GM13976 (cell line): ENCODE measurements at places on chromosomes 3 and 15.
A peak's percentile ranks its signal among the peaks of the same experiment; 100 is the strongest.

- no peak for DNase-seq
Observed at GRCh38 chr3:102434715-102435114, at the start of gene ZPLD1. ZPLD1 (plus strand) TSS chr3:102435015; CDS start chr3:102438488, 3,473 bp downstream.

DNA sequence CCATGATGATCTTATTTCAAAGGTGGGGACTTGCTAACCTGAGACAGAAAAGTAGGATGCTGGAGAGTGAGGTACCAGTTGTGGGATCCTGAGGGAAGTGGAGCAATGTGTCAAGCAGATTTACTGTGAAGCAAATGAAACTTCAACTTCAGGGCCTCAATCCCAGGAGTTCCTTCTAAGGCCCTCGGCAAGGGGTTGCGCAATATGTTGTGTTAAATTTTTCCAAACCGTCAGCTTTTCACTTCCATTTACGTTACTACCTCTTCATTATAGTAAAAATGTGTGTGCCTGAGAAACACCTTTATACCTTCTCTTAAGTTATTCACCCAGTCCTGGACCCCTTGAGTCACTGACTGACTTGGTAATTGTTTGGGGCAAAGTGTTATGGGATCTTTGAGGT lies 42.5 kb upstream of the KCNH8 start:
- DNase-seq = no peak

DNA sequence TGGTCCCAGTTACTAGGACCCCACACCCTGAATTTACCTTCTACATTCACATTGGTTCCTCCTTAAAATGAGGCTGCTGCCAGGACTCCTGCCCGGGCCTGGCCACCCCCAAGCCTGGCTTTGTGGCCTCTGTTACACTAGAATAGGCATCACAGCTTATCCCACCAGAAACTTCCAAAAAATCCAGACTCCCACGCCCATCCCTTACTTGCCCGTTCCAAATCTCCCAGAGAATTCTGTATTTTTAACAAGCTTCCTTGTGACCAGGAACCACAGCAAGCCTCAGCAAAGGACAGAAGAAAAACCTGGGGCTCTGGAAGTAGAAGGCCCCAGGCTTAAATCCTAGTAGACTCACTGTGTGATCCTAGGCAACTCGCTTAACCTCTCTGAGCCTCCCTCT lies 36.0 kb upstream of the SLC6A1 start:
- DNase-seq = no peak

GRCh38 chr15:26630857-26631256 lies 142.0 kb downstream of the GABRB3 start:
- no peak for DNase-seq

DNA sequence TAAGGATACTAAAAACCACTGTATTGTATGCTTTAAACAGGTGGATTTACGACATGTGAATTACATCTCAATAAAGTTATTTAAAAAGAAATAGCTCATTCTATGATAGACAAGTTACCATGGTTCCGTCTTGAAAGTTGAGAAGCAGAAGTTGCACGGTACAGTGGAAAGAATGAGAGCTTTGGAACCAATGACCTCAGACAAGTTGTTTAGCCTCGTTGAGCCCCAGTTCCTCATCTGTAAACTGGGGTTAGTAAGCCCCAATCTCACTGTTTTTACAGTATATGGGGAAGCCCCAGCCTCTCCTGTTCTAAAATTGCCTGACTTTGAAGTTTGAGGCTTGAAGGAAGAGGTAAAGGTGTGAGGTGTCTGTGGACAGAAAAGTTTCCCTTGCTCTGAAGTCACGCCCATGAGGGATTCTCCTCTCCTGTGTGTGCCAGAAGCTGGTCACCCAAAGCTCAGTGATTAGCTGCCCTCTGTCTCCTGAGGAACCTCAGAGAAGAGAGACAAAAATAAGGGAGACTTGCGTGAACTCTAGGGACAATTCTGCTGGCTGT lies 10.0 kb downstream of the CRYGS start:
- DNase-seq = peak; percentile 55

- DNase-seq = no peak
Observed at GRCh38 chr3:113254171-113254947, 43.0 kb downstream of the BOC start.

- no peak for DNase-seq
Observed at GRCh38 chr15:100588638-100589242, 13.2 kb downstream of the LINS1 start.

- no peak for DNase-seq
Observed at GRCh38 chr3:90005281-90005847, 897.9 kb downstream of the EPHA3 start.

DNA sequence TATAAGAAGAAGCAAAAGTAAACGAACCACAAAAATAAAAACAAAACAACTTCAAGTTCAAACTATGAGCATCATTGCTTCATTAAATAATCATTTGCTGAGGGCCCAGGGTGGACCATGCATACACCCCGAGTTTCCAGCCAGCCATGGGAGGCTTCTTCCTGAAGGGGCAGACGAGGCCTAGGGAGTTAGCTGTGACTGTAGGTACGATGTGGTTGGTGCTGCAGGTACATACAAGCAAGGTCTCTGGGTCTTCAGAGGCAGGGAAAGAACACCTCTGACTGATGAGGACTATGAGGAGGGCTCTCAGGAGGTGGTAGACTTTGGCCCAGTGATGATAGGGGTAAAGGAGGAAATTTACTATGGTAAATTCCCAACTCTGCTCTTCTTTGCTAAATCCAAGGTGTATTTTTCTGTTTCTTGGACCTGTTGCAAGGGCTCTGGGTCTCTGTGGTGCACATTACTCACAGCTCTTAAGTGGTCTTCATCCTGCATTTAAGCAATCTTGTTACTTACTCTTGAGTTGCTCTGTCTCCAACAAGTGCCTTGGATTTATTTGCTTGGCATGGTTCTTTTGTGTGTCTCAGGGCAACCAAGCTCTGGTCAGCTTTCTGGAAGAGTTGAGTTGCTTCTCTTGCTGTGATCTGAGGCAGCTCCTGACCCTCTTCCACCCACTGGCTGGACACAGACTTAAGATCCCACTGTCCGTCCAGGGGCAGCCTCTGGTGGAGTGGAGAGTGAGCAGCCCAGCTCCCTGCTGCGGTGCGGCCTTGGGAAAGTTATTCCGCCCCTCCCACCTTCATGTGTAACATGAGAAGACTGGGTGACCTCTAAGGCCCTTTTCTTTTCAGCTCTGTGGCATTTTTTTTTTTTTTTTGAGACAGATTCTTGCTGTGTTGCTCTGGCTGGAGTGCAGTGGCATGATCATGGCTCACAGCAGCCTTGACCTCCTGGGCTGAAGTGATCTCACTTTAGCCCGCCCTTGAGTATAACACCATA lies 56.1 kb upstream of the KIF23 start:
- no peak for DNase-seq

DNA sequence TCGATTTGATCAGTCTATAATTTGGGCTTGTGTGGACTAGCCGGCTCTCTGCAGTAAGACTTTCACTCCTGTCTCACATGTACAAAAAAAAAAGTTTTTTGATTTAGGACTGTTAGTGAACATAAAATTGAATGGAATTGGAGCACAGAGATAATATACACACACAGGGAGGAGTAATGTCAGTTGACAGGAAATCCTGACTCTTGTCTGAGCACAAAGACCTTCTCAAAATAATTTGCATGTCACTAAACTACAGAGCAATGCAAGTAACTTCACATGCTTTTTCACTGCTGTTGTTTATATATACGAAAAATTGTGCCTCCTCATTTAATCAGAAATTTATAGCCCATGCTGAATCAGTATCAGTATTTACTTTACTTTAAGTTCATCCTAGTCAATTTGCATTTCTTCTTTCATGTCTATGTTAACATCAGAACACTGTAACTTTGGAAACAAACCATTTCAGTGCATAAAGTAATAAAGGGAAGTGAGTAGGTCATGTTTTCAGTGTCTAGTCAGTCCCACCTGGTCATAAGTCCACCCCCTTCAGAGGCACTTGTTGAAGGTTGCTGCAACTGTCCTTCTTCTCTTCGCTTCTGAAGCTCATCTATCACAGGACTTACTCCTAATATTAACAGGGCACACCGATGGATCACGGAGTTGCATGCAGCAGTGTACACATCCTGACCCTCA lies 115.8 kb downstream of the FBXL22 start:
- DNase-seq = peak; percentile 42

DNA sequence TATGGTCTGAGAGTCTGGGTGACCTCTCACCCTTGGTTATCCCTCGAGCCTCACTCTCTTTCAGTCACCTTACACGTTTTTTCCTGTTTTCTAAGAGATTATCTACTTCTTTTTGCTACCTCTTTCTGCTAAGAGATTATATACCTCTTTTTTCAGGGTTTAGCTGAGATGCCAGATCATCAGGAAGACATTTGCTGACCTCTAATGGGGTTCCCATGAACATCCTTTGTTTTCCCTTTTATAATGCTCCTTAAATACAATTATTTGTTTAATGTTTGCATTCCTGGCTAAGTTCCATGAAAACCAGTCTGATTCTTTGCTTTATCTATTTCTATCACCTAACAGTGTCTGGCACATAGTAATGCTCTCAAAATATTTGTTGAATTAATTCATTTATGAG lies 39.6 kb downstream of the LEKR1 start:
- DNase-seq = no peak

GRCh38 chr15:40787344-40787841 lies 17.6 kb downstream of the C15orf62 start:
- no peak for DNase-seq

DNA sequence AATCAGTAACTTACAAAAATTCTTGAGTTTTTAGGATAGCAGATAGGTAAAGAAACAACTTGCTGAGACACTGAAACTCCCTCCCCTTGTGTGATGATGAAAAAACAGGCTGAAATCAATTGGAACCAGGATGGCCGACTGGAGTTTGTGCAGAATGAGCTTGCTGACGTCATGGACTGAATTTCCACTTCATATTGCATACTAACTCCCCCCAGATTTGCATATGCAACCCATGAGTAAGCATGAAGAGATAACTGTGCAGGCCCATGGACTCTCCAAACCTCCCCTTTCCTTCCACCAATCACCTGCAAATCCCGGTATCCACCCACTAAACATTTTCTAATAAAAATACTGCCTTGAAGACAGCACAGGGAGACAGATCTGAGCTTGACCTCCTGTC lies 82.0 kb upstream of the SCN5A start:
- no peak for DNase-seq

- no peak for DNase-seq
Observed at GRCh38 chr3:183312433-183312832, 59.4 kb downstream of the B3GNT5 start.

- peak; percentile 22 for DNase-seq
Observed at GRCh38 chr3:60365360-60365759, 885.9 kb downstream of the FHIT start.

DNA sequence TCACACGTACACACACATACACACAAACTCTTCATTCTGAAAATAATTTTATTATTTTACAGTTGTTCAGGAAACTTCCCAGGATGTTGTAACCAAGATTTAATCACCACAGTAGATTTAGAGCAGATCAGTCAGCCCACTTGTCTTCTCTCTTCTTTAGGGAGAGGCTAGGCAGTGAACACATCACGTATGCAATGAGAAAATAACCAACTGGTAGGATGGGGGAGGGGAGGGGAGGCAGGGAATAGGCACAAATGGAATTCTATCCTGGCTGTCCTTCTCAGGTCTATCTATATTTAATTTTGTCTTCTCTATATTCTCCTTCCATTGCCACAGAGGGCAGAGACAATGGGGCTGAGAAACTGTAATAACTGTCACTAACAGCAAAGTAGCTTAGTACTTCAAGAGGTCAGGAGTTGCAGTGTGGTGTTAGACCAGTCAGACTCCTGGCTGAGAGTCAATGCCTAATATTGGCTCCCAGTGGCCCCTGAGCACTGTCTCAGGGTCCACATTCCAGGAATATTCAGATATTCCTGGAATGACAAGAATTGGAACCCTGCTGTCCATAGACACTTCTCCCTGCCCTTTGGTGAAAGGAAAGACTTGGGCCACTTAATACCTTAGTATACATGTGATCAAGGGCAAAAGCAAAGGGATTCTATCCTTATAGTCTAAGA lies 2.6 kb upstream of the HCLS1 start:
- no peak for DNase-seq

- no peak for DNase-seq
Observed at GRCh38 chr15:32919749-32920414, 202.1 kb downstream of the GREM1 start.

GRCh38 chr15:36108541-36108940 lies 470.9 kb upstream of the CDIN1 start:
- DNase-seq = no peak

DNA sequence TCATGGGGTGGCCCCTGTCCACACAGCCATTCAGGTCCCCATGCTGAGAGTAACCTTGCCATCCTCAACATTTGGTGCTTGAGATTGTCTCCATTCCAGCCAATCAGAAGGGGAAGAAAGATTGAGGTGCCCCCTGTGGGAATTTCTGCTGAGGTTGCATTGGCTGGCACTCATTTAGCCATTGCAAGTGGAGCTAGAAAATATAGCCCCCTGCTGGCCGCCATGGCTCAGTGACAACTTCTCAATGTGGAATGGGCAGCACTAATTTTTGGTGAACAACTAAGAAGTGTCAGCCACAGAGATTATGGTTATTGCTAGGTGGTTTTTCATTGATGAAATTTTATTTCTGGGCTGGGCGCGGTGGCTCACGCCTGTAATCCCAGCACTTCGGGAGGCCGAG lies 22.0 kb downstream of the COL6A6 start:
- DNase-seq = peak; percentile 33

DNA sequence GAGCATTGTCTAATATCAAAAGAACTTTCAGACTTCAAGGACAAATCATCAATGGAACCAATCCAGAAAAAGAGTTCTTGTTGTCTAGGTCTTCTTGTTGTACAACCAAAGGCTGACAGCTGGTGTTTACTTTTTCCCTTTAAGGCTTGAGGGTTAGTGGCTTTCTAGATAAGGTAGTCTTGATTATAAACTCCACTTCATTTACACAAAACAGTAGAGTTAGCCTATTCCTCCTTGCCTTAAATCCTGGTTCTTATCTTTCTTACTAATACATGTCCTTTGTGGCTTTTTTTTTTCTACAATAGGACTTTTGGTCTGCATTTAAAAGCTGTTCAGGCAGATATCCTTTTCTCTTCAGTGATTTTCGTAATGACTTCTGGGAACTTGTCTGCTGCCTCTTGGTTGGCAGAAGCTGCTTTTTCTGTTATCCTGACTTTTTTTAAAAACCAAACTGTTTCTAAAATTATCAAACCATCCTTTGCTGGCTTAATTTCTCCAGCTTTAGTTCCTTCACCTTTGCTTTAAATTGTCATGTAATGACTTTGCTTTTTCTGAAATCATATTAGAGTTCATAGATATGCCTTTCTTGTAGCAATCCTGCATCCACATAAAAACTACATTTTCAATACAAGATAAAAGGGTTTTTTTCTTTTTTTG lies 44.8 kb downstream of the STRIT1 start:
- no peak for DNase-seq

DNA sequence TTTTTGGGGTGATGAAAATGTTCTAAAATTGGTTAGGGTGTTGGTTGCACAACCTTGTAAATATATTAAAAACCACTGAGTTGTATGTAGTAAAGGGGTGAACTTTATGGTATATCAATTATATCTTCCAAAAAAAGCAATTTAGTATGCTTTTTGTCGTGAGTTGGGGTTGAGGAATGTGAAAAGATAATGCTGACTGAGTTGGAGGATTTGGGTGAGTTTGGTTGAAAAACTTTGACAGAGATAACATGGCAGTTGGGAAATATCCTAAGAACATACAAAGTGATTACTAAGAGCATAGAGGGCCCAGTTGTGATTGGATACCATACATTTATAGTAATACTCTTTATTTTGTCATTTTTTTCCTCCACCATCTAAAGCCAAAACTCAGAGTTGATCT lies 33.6 kb downstream of the HMG20A start:
- DNase-seq = no peak

GRCh38 chr3:23686519-23686918 lies 119.2 kb upstream of the UBE2E1 start:
- no peak for DNase-seq

- DNase-seq = no peak
Observed at GRCh38 chr3:129016356-129016719, 15.2 kb downstream of the EFCC1 start.

- no peak for DNase-seq
Observed at GRCh38 chr15:62782896-62783295, 259.7 kb upstream of the TPM1 start.
